ENCODE measurements at places on chromosomes 7 and 10.
A peak's percentile ranks its signal among the peaks of the same experiment; 100 is the strongest.

DNA sequence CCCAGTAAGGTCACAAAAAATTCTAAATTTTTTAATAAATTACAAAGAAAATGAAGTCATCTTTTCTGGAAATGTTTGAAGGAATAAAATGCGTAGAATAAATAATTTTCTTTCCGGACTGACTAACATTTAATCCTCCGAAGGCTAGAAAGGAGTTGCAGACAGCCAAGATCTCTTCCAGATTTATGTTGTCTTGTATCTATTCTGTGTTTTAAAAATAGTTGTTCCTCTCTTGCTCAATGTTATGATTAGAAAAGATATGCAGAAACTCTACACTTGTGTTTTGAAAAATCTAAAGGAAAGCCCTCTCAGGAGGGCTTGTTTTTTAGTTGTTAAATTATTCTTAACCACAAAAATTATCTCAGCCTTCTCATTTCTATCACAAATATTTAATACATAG is 70.7 kb downstream of the MACC1 start:
- DNase-seq: no peak

DNA sequence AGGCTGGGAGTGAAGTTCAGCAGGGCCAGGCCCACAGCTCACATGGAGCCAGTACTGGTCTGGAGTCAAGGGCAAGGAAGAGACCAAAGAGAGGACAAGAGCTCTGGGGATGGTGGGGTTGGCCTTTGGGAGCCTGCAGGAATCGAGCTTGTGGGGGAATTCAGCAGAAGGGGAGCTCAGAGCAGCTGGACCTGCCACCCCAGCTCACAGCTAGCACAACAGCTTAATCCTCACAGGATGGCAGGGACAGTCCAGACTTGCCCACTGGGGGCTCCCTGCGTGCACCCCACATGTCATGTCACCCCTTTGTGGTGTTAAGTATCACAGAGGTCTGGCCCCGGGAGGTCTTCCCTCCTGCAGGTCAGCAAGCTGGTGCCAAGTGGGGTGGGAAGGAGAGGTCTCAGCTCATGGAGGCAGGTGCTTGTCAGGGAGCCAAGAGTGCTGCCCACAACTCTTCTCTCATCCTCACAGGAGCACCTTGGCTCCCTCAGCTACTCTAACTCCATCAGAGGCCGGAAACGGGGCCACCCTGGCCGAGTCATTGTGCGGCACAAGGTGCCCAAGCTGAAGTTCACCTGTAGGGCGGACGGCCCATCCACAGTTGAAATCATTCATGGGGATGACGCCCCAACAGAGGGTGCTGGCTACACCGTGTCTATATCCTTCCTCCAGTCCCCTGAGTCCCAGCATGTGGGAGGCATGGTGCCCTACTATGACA is 22.5 kb downstream of the CUZD1 start:
- DNase-seq: no peak

DNA sequence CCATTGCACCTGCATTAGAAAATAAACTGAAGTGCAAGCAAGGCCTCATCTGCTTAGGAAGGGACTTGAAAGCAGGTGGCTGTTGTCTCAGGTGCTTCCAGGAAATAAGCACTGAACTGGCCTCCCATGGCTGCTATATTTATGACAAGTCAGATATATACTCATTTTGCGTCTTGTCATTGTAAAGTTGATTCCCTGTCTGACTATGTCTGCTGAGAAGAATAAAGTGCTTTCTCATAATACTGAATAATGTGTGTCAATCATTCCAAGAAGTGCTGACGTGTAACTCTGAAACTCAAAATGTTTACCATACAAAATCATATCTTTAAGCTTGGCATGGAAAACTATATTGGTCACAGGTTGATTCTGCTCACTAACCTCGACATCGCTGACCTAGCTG is 44.9 kb upstream of the SVOPL start:
- DNase-seq: no peak

DNA sequence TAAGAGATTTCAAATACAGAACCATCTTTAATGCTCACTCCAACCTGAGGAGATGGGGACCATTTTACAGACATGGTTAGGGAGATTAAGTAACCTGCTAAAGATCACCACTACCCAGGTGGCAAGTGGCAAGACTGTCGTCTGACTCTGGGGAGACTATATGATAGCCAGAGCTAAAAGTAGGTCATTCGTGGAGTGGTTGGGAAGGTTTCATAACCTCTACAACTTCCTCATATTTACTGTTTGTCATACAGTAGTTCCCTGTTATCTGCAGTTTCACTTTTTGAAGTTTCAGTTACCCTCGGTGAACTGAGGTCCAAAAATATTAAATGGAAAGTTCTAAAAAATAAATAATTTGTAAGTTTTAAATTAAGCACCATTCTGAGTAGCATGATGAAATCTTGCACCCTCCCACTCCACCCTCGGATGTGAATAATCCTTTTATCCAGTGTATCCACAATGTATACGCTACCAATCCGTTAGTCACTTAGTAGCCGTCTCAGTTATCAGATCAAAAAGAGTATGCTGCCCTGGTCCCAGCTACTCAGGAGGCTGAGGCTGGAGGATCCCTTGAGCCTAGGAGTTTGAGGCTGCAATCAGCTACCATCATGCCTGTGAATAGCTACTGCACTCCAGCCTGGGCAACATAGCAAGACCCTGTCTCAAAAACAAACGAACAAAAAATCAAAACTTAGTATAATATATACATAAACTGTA is 14.9 kb upstream of the LGI1 start:
- DNase-seq: no peak

DNA sequence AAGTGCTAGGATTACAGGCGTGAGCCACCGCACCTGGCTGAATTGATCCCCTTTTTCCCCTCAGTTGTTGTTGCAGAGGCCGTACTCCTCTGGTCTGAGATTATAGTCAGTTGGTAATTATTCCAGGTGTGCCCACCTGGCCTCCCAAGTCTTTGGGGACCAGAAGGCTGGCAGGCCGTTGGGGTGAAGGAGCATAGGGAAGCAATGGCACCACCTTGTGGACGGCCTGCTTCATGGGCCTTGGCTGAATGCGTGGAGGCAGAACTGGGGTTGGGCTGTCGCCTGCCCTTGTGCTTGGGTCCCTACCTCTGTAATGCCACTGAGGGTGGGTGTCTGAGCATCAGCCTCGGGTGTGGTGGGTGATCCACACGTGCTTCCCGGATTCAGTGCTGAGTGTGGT is 125.7 kb downstream of the RGS10 start:
- peak; percentile 38 for DNase-seq

DNA sequence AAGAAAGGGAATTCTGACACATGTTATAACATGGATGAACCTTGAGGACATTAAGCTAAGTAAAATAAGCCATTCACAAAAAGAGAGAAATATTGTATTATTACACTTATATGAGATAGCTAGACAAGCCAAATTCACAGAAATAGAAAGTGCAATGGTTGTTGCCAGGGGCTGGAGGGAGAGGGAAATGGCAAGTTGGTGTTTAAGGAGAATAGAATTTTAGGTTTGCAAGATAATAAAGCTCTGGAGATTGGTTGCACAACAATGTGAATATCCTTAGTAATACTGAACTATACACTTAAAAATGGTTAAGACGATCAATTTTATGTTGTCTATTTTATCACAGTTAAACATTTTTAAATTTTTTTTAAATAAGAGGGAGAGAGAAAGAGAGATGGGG is 25.0 kb upstream of the ADD3 start:
- no peak for DNase-seq

- no peak for DNase-seq
Observed at GRCh38 chr10:108817584-108817983, 1105.7 kb downstream of the XPNPEP1 start.

DNA sequence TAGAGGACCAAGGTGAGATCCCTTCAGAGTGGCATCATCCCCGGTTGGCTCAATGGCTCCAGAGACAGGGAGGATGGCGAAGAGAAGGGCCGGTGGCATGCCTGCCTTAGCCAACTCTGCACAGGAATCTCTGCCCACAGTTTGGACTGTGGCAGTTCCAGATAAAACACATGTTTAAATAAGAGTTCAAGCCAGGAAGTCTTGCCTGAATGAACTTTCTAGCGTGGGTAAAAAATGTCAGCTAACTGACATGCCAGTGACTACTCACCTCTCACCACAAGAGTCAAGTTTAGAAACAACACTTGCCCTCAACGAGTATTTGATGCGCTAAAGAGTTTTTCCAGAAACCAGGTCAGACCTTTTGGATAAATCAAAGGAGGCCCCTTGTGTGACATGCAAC is 3.0 kb downstream of the NOD1 start:
- no peak for DNase-seq

- DNase-seq: no peak
Observed at GRCh38 chr10:110077436-110078130, 69.8 kb downstream of the ADD3 start.

- DNase-seq: no peak
Observed at GRCh38 chr10:22027364-22028238, 24.1 kb upstream of the DNAJC1 start.

DNA sequence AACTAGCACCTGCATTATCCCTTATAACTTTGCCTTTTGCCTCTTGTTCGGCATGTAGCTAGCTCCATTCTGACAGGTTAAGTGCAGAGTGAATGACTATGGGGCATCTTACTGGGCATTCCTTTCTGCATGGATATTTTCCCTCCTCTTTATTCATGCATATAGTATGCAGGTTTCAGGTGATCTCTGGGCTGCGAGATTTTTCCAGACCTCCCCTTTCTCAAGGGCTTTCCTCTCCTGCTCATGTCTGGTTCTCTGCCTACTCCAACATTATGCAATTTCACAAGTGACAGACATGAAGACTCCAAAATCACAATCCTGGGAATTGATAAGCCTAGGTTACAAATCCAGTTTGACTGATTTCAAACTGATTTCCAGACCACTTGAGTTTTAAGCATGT is 503.8 kb downstream of the NXPH1 start:
- no peak for DNase-seq

DNA sequence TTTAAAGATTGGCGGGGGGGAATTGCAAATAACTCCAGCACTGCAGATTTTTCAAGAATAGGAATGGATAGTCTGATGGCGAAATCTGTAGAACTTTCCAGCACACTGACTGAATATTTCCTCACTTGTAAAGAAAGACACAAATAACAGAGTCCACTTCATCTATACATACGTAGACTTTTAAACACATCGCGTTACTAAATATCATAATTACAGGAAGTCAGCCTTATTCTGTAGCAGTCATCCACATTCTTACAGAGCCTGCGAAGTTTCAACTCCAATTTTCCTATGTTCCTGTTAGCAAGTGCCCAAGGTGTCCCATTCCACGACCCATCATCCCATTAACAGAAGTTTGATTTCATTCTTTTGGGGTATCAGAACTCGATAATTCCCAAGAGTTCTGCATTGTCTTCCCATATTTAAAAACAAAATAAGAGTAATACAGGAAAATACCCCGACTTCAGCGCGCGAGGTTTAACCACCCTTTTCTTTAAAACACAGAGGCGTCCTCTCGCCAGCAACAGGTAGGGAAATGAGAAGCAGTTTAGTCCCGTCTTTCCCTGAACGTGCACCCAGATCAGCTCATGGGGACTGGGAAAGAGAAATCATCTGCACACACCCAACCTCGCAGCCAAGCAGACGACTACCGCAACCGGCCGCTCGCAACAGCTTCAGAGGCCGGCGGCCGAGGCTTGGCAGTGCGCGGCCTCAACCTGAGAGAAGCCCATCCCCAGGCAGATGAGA is 880 bp downstream of the HERC4 start:
- no peak for DNase-seq

DNA sequence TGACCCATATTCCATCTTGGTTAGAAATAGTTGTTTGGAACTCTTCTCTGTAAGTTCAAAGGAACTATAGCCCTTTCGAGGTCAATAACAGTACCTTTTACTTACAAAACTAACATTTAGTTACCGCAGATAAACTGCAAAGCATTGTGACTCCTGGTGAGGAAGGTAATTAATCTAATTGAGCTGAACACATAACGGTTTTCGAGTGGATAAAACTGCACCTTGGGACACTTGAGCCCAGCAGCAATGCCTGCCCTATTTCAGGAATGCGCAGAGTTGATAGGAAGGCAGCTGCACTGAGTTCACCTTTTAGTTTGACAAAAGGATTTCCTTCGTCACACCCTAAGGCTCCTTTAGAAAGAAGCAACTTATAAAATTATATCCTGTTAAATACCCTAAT is 75.4 kb downstream of the JAZF1 start:
- DNase-seq: no peak

GRCh38 chr10:61841338-61841875 is 60.1 kb upstream of the ARID5B start:
- DNase-seq: no peak

DNA sequence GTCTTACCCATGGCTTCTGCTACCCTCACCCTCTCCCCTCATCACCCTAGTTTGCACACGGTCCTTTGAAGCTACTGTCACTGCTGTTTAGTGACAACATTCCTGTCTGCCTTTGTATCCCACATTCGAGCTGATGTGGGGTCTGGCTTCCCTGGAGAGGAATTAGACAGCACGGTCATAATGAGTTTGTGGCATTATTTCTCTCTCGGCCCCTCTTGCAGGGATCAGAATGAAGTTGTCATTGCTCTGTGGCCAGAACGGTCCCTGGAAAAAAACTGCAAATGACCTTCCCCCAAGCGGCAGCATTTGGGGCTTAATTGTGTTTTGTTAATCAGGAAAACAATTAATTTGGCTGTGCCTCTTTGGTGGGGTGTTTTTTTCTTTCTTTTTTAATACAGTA is 317.2 kb upstream of the PODXL start:
- no peak for DNase-seq

DNA sequence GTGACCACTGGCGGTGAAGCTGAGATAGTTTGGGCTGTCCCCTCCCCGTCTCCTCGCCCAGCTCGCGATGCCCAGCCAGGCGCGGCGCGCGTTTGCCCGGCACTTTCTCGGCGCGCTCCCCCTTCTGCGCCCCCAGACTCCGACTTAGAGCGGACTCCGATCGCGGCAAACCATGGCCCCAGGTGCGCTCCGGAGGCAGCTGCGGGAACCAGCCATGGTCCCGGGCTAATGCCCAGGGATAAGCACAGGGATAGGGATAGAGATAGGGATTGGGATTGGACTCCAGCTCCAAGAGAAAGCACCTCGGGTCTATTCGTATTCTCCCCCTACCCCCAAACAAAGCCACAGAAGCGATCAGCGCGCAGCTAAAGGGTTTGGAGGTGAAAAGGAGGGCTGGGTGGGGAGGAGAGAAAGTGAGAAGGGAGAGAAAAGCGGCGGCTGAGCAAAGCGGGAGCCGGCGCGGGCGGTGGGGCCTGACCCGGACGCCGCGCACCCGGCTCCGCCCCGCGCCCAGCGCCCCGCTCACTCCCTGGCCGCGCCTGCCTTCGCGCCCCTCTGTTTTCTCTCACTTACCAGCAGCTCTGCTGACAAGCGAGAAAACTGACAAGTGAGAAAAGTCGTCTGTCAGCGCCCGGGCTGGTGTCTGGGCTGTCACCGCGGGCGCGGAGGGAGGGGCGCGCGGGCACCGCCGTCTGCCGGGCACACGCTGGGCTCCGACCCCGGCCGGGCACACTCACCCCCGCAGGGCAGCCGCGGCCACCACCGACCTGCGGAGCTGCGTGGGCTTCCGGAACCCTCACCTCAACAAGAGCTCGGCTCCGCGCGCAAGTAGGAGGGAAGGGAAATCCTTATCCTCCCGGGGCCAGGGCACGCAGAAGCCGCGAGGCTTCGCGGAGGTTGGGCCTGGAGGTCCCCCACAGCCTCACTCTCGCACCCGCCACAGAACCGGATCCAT is at the start of gene PDE1C:
TSS of gene PDE1C (minus strand) at position 2 of the 955 bp plus-strand sequence.
- DNase-seq: no peak

GRCh38 chr10:128633864-128634540 is 507.8 kb upstream of the MKI67 start:
- no peak for DNase-seq

All from activated naive CD4-positive, alpha-beta T cell (primary cell).